ENCODE measurements at places on chromosomes 13 and 19.

GRCh38 chr19:12333162-12334159 lies at the start of gene ZNF563:
ZNF563 (minus strand) TSS chr19:12333633; CDS start chr19:12333482, 151 bp downstream.
- peak; percentile 78 for DNase-seq

GRCh38 chr13:101841698-101842097 lies 389.2 kb downstream of the ITGBL1 start:
- no peak for DNase-seq

GRCh38 chr13:39379667-39380655 lies 223.0 kb downstream of the LHFPL6 start:
- no peak for DNase-seq

DNA sequence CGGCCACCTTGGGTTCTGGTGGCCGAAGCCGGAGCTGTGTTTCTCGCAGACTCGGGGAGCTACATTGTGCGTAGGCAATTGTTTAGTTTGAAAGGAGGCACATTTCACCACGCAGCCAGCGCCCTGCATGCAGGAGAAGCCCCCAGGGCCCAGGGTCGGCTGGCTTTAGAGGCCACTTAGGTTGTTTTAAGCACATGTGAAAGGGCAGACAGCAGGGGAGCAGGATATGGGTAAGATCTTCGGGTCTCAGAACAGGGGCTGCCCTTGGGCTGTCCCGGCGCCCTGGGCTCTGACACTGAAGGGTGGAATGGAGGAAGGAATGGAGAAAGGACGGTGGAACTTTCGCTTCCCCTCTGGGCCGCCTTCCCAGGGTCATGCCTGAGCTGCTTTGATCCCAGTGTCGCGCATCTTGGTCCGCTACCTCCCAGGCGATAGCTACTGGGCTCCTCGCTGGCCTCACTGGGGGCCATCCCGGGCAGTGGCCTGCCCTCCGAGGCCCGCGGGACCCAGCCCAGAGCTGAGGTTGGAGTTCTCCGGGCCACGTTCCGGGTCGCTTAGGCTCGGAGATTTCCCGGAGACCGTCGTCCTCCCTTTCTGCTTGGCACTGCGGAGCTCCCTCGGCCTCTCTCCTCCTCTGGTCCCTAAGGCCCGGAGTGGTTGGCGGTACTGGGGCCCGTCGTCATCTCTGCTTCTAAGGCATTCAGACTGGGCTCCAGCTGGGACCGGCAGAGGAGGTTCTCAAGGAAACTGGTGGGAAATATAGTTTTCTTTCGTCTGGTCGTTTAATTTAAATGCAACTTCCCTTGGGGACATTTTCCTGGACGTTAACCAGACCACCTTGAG lies 4.3 kb upstream of the POU4F1 start:
- DNase-seq = no peak

DNA sequence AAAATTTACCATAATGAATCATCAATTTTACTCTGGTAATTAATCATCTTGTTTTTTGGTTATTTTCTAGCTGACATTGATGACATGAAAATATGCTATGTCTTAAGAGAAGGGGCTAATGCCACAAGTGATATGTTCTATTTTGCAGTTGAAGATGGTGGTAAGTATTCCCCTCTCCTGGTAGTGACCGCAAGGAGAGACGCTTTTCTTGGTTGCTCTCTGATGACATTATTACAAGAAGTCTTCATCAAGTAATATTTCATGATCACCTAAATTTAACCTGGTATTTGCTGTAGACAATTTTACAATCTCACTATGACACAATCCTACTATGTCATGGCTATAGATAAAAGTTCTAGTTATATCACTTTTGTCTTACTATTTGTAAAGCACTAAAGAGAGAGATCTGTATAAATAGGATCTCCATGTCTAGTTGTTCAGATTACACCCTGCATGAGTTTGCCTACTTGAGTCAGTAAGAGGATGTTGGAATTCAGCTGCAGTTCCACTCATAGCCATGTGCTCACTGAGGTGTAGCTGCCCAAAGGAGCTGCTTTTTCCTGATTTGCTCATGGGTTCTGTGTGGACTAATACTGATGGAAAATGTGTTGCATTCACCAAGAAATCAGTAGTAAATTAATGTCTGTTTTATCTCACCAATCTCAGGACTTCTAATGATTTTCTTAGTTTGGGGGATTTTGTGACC lies 10.9 kb downstream of the FREM2 start:
- no peak for DNase-seq
